ENCODE measurements at places on chromosomes 13 and 19.

DNA sequence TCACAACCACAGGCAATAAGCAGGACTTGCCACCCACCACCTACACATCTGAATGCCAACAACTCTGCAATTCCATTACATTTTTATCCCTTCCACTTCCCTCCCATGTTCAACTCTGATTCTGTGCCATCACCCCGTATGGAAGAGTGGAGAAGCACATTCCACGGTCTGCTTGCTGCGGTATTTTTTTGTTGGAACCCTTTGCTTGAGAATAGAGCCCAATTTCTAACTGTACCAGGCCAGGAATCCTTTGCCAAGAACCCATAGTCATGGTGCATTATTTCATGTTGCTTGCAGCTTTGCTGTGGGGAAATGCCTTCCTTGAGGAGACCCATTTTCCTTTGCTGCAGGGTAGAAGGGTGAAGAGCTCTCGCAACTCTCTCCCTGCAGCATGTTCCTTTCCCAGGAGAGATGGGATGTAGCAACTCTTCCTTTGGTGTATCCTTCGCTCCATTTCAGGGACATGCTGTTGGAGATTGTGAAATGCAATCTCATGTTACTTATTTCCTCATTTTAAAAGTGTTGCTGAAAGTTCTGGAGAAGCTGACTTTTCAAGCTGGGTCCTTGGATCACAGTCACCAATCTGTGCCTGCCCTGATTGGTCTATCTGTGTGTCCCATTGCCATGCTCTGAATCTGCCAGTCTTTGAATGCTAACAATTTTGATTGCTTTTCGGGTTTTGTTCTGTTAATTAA lies 69.8 kb upstream of the STARD13 start:
- no peak for DNase-seq

- DNase-seq: no peak
These were observed 21.6 kb upstream of the POU2F2 start for GRCh38 chr19:42153672-42154433.

DNA sequence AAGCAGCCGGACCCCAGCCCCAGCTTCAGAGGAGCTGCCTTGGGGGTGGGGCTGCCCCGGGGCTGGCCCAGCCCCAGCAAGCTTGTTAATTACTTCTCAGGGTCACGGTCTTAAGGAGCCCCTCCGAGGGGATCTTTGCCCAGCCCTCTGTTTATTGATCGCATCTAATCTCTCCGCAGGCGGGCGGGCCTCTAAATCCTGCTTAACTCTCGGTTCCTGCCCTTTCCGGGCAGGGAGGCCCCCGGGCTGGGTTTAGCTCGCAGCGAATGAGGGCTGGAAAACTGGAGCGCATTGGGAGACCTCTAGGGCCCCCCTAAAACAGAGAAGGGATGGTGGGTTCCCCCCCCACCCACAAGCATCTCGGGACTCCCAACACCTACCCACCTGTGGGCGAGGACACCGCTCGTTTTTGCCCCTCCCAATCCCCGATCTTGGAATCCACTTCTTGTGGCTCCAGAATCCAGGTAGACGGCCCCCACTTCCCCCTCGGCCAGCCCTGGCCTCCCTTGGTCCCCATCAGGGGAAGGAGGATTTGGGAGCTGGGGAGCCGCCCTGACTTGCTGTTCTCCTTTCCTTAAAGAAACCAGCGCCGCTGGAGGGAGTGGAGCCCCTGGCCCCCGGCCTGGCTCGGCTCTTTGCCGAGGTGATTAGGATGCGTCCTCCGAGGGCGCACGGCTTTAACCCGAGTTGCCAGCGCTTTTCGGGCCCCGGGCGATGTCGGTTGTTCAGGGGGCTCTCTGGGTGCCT lies 59.5 kb upstream of the ADGRL1 start:
- peak; percentile 73 for DNase-seq

GRCh38 chr13:73055813-73056564 lies 2.8 kb upstream of the KLF5 start:
- no peak for DNase-seq

- peak; percentile 88 for DNase-seq
These were observed at the start of gene PTPRS for GRCh38 chr19:5340637-5341447. PTPRS (minus strand) TSS chr19:5340812; CDS start chr19:5286140, 54,672 bp downstream.

DNA sequence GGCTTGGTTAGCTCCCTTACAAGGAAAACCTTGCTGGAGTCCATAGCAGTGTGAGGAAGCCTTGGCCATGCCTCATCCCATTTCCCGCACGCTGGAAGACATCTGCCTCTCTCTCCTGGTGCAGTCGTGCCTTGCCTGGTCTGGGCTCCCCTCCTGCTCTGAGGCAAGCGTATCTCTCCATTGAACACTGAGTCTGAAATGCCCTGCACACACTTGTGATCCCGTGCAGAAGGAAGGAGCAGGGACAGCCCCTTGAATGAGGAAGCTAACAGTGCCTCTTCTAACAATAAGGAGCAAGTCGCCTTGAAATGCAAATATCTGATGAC lies 407 bp upstream of the ZNF440 start:
- DNase-seq: no peak

DNA sequence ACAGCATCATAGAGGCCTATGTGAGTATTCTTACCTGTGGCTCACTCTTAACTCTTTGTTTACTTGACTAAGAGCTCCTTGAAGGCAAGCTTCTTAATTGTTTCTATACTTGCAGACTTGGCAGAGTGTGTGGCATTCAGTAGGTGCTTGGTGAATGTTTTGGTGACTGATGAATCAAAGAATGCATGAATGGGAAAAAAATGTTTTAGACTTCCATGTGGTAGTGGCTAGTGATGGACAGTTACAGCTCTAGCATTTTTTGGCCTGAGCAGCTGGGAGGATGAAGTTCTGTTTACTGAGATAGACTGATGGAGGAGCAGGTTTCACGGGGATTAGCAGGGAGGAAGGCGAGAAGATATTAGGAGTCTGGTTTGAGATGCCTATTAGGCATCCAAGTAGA lies 13.6 kb downstream of the HAS1 start:
- DNase-seq: no peak

GRCh38 chr13:44801990-44802389 lies 187.3 kb downstream of the NUFIP1 start:
- DNase-seq: no peak

GRCh38 chr19:1101337-1101698 lies 2.5 kb upstream of the GPX4 start:
- no peak for DNase-seq

DNA sequence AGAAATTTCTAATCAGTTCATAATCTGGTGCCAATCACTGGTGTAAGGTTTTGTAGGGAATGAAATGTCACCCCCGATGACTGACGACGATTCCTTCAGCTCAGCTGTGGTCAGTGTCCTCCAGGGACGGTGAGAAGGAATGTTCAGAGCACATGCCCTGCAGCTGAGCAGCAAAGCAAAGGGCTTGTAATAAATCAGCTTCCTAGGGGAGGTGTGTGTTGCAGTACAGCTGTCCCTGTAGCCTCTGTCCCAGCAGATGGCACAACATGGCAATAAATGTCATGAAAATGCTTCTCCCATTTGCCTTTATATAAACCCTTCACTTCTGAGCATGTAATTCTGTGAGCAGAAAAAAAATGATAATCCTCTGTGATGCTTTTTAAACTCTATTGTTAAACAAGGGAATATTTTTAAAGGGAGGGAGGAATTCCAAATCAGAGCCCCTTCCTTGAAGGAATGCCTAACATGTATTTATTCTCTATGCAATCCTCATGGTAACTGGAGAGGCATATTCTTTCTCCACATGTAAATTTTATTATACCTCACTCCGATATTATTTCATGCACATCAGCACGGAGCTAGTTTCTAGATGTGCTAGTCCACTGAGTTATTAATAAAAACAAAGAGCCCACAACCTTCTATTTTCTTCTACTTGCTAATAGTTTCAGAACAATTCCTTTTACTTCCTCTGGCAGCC lies 102.5 kb downstream of the FAM216B start:
- peak; percentile 81 for DNase-seq

GRCh38 chr13:85879014-85879413 lies 79.8 kb upstream of the SLITRK6 start:
- DNase-seq: no peak

- DNase-seq: no peak
These were observed 955 bp downstream of the IL4I1 start for GRCh38 chr19:49895566-49896297.

DNA sequence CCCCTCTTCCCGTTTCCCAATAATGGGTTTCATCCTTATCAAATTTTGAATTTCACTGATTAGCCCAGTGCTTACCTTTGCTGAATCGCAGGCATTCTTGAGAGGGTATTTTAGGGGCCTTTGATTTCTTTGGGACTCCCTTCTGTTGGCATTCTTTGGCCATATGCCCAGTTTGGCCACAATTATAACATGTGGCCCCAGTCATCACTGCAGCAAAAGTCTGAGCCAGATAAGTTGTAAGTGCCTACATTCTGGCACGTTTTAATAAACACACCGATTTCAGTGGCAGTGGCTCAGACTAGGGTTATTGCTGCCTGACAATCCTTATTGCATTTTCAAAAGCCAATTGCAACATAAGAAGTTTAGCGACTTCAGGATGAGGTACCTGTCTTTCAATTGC lies 41.4 kb downstream of the ZNF726 start:
- no peak for DNase-seq

GRCh38 chr13:49627831-49628652 lies at the start of gene ARL11:
ARL11 (plus strand) TSS chr13:49628507; CDS start chr13:49630448, 1,941 bp downstream.
- peak; percentile 34 for DNase-seq
